Left lung (tissue), 14 donors: ENCODE measurements at places on chromosomes 13 and 19. TPM values are rescaled to one million over a fixed set of nuclear protein-coding genes. Genes with fewer than 3 reads are reported as not detected.

DNA sequence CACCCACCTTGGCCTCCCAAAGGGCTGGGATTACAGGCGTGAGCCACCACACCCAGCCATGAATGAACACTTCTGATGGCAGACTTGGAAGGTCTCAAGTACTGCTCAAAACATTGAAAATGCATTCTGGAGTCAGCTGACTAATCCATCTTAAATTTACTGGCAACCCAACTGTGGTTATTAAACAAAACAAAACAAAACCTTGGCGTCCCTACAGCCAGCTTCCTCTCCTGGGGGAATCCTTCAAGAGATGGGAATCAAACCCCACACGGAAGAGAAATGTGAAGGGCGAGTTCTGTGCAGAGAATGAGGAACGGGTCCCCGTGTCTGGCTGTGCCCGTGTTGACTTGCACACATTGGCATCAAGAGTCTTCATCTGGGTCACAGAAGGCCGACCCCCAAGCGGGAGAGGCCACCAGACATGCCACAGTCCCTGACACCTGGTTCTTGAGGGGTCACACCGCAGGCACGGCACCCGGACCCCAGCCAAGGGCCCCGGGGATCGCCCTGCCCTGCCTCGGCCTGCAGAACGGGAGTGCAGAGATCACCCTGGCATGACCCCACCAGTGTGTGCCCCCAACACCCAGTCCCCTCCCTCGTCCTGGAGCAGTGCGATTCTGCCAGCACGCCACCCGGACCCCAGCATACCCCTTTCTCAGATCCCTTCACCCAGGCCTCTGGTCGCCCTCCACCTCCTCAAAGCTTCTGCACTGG, 3.2 kb downstream of the MAP2K2 start:
- no peak for DNase-seq

- no peak for DNase-seq
Observed at GRCh38 chr13:43935878-43936277, 56.2 kb downstream of the LACC1 start.

DNA sequence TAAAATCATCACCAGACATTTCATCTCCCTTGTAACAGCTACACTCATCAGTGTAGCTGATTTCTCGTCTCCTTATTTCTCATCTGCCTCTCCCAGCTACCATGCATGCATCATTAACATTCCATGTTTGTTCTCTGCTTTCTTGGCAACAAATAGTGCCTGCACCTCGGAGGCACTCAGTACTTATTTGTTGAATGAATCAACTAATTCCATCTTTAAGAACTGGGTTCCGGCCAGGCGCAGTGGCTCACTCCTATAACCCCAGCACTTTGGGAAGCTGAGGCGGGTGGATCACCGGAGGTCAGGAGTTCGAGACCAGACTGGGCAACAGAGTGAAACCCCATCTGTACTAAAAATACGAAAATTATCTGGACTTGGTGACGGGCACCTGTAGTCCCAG, 63.9 kb upstream of the GTF3A start:
- DNase-seq: no peak

DNA sequence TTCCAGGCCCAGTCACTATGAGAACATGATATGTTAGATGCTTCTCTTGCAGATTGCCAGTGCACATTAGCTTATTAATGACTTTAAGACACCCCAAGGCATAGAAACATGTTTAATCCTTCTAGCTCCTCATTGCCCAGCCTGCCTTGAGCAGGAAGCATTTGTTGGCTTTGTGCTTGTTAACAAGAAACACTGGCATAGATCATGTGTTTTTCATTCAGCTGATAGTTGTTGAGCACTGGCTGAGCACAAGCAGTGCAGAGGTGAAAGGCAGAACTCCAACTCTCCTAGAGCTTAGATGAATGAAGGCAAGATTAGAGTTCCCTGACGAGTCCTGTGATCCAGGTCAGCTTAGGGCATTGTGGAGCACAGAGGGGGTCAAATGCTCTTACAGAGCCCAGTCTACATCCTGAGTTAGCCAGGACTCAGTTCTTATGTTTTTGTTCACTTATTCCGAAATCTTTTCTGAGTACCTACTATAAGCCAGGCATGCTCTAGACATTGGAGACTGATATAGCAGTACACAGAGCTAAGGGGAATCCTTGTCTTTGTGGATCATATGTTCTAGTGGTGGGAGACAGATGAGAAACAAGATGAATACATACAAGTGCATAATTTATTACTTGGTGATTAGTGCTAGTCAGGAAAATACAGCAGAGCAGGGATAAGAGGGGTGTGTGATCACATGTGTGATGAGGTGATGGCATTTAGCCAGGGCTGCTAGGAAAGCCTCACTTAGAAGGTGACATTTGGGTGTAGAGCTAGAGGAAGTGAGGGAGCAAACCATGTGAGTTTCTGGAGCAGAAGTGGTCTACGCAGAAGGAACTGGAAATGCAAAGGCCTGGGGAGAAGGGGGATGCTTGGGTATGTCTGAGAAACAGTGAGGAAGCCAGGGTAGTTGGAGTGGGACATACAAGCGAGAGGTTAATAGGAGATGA, 101.2 kb downstream of the WASF3 start:
- no peak for DNase-seq

- DNase-seq: no peak
Observed at GRCh38 chr19:24059563-24060295, 27.3 kb upstream of the ZNF254 start.

DNA sequence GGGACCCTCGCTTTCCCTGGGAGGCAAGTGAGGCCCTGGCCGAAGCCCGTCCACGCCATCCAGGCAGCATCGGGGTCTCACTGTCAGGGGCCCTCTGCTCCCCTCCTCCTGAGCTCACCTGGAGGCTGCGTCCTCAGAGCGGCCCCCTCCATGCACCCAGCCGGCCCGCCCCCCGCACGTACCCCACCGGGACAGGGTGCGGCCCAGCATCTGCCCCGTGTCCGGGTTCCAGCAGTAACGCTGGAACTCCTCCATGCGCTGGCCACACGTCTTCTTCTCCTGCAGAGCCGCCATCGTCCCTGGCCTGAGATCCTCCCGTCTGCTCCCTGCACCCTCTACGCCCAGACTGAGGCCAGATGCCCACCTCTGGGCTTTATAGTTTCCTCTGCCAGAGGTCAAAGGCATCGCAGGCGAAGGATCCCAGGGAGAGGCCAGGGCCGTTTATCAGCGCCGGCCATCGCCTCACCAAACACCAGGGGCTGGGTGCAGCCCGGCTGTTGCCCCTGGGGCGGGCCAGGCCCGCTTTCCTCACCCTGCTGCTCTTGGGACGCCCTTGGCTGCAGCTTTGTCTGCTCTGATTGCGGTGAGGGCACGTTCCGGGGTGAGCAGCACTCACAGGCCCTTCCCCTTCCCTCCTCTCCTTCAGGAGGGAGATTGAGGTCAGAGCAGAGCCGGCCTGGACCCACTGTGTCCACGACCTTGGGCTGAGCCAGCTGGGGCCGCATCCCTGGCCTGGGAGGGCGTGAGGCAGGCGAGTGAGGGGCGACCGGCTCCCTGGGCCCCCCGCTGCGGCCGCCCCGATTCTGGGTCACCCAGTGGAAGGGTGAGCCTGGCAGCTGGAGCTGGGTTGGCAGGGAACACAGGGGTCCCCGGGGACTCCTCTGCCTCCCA, at the start of gene ATP4B:
ATP4B (minus strand) TSS at position 348 of the 891 bp plus-strand sequence; CDS start at position 294, 54 bp downstream.
- peak; percentile 72 for DNase-seq

- DNase-seq: no peak
Observed at GRCh38 chr13:66528944-66529576, 701.1 kb downstream of the PCDH9 start.

- DNase-seq: no peak
Observed at GRCh38 chr13:114303700-114304327, 10.5 kb upstream of the CHAMP1 start.

GRCh38 chr13:29423050-29423449, 172.4 kb downstream of the SLC7A1 start:
- DNase-seq: no peak

DNA sequence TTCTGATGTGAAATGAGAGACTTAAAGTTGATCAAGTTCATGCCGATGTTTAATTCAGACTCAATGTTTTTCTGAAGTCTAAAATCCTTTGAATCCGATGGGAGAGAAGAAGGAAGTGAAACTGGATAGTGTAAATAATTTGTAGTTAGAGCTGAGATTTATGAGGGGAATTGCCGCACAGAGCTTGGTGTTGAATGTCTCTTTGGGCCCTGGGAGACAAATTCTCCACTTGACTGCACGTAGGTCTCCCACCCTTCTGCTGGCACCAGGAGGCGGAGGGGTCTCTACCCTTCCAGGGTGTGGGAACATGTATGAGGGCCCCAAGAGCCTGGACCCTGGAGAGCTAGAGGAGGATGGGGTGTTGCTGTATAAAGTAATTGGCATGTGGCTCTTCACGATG, 140.8 kb upstream of the SERP2 start:
- DNase-seq: no peak

DNA sequence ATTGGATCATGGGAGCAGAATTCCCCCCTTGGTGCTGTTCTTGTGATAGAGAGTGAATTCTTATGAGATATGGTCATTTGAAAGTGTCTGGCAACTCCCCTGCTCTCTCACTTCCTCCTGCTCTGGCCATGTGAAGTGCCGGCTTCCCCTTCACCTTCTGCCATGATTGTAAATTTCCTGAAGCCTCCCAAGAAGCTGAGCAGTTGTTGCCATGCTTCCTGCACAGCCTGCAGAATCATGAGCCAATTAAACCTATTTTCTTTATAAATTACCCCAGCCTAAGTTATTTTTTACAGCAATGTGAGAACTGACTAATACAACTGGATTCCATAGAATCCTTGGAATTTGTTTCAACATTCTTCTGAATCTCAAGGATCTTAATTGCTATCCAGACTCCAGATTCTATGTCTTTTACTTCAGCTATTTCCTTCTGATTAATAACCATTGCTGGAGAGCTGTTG, 328.1 kb downstream of the SLITRK5 start:
- DNase-seq: no peak

DNA sequence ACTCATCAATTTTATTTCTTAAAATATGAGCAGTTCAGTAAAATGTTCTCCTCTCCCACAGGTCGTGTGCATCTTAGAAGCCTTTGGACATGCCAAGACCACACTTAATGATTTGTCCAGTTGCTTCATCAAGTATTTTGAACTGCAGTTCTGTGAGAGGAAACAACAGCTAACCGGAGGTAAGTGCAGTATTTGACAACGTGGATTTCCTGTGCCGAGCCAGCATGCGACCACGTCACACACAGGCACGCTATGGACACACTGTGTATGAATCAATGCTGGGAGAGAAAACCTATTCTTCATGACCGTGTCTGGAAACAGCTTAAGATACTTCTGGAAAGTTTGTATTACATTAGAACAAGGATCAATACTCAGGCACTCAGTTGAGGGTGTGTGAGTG, 268.5 kb downstream of the MYO16 start:
- no peak for DNase-seq

GRCh38 chr13:23871616-23872220, 17.5 kb downstream of the MIPEP start:
- DNase-seq: peak; percentile 46

GRCh38 chr13:95292622-95293021, 8.6 kb downstream of the ABCC4 start:
- no peak for DNase-seq

DNA sequence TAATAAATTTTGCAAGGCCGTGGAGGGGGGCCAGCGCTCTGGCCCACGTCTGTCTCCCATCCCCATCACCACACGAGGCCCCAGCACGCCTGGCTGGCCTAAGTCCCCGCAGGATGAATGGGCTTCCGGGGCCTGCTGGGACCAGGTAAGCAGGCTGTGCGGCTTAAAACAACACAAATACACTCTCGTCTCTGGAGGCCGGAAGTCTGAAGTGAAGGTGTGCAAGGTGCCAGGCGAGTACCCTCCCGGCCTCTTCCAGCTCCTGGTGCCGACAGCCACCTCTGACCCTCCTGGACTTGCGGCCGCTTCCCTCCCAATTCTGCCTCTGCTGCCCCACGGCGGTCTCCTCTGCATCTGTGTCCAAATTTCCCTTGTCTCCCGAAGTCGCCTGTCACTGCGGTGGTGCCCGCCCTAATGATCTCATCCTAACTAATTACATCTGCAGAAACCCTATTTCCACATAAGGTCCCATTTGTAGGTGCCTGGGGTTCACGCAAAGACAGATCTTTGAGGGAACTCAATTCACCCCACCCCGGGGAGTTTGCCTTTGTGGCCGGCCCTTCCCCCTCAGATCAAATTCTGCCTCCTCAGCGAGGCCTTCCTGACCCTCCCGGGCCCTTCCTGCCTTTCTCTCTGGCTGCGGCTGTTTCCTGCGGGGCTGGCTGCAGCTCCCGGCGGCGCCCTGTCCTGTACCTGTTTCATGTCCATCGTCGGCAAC, 8.1 kb upstream of the PTBP1 start:
- DNase-seq: no peak

The TRAPPC2B gene
- 8.4 TPM for total RNA-seq

The SPTBN4 gene
- 0.42 TPM for total RNA-seq

The SIGLEC9 gene
- total RNA-seq: 46.5 TPM

The PLEKHF1 gene
- 6.1 TPM for total RNA-seq

The IGFL3 gene
- total RNA-seq: not detected

The SLC27A1 gene
- total RNA-seq: 21.9 TPM

The DCLK1 gene
- total RNA-seq: 19.5 TPM

The BIVM gene
- 16.9 TPM for total RNA-seq

The RASA3 gene
- total RNA-seq: 14.5 TPM

The ZNF541 gene
- total RNA-seq: 0.37 TPM
